ENCODE measurements at places on chromosomes 11 and 22.

- DNase-seq: no peak
Measured at GRCh38 chr11:129013737-129014475, 71.2 kb upstream of the TP53AIP1 start.

- no peak for DNase-seq
Measured at GRCh38 chr11:1305501-1306056, 3.9 kb downstream of the TOLLIP start.

DNA sequence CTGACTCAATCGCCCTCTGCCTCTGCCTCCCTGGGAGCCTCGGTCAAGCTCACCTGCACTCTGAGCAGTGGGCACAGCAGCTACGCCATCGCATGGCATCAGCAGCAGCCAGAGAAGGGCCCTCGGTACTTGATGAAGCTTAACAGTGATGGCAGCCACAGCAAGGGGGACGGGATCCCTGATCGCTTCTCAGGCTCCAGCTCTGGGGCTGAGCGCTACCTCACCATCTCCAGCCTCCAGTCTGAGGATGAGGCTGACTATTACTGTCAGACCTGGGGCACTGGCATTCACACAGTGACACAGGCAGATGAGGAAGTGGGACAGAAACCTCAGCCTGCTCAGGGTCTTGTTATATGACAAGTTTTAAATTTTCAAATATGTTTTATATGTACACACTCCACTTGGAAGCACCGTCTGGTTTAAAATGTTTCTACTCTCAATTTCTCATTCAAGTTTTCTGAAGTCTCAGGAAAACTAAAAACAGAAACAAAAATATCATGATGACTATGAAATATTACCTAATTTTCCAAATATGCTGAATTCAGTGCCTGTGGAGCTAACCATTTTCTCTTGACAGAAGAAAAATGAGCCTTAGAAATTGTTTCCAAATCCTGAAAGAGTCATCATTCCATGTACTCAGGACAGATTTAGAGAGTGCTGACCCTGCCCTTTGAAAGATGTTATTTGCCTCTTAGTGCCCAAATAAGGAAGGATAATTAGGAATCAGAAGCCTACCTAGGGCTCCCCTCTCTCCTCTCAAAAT is 48.8 kb upstream of the TOP3B start:
- no peak for DNase-seq

GRCh38 chr11:15878756-15879155 is 477.6 kb downstream of the SOX6 start:
- DNase-seq: no peak

DNA sequence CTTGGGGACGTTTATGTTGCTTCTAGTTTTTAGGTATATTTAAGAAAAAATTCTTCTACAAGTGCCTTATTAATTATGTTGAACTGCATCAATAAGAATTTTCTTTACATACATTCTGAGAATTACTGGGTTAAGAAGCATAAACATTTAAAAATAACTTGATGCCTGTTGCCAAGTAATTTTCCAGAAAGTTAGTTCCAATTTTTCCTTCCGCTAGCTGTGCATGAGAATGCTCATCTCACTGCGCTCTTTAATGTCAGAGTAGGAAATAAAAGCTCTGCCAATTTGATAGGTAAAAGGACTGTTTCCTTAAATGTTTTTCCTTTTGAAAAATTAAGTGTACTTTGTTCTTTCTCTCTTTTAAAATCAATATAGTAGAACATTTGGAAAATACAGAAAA is 113.1 kb upstream of the ZBED5 start:
- DNase-seq: no peak

DNA sequence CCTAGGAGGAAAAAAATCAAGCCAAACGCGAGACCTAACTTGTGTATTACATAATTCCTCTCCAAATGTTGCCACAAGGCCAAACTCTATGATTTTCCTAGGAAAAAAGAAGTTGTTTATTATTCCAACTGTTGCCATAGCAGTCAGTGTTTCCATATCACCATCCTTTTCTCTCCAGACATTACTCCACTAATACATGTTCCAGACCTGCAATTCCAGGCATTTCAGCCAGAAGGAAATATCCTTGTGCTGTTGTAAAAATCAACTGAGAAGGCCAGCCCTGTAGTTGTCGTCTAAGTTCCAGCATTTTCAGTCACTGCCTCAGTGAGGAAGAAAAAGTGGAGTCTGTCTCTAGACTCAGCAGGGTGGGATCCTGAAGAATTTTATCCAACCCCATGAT is 33.1 kb upstream of the PAMR1 start:
- DNase-seq: no peak

- peak; percentile 50 for DNase-seq
Measured at GRCh38 chr22:44024288-44024921, at the start of gene PARVB. PARVB (plus strand) TSS chr22:44024302; CDS start chr22:44024340, 38 bp downstream.

- DNase-seq: peak; percentile 73
Measured at GRCh38 chr22:24503137-24503842, 8.2 kb downstream of the UPB1 start.

GRCh38 chr11:125224391-125225021 is 60.0 kb downstream of the PKNOX2 start:
- no peak for DNase-seq

- no peak for DNase-seq
Measured at GRCh38 chr11:2763984-2764383, 64.2 kb upstream of the KCNQ1OT1 start.

DNA sequence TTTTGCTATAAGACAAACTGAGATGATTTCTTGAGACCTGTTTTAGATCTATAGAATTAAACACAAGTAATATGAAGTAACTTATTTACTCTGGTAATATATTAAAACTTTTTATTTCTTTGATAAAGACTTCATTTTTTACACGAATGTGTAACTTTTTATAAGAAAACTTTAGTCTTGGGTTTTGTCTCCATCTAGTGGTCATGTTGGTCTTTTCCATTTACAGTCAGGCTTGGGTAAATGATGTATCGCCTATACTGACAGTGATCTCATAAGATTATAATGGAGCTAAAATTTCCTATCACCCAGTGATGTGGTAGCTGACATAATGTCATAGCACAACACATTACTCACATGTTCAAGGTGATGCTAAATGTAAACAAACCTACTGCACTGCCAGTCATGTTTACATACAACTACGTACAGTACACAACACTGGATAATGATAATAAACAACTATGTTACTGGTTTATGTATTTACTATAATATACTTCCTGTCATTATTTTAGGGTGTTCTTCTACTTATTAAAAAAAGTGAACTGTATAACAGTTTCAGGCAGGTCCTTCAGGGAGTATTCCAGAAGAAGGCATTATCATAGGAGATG is 7.5 kb upstream of the C11orf97 start:
- DNase-seq: no peak

DNA sequence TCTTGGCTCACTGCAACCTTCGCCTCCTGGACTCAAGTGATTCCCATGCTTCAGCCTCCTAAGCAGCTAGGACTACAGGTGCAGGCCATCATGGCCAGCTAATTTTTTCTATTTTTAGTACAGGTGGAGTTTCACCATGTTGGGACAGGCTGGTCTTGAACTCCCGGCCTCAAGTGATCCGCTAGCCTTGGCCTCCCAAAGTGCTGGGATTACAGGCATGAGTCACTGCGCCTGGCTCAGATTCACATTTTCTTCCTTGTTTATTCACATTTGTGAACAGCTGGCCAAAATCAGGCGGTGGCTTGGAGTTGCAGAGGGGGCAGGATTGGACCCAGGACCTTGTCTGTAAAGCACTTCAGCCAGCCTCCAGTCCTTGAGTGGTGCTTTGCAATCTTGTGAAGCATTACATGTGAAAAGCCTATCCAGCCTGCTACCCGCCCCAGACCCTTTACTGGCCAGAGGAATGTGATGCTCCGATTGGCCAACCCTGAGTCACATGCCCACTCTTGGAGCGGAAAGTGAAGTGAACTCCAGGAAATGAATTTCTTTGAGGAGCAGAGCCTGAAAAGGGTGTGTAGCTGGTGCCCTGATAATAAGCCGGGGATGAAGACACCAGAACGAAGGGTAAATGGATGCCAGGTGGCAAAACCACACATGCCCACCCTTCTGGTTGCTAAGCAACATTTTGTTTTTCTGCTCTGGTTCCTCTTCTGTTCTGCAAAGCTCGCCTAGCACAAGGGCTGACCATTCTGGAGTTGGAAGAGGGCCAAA is 62.6 kb upstream of the PTPRJ start:
- no peak for DNase-seq

DNA sequence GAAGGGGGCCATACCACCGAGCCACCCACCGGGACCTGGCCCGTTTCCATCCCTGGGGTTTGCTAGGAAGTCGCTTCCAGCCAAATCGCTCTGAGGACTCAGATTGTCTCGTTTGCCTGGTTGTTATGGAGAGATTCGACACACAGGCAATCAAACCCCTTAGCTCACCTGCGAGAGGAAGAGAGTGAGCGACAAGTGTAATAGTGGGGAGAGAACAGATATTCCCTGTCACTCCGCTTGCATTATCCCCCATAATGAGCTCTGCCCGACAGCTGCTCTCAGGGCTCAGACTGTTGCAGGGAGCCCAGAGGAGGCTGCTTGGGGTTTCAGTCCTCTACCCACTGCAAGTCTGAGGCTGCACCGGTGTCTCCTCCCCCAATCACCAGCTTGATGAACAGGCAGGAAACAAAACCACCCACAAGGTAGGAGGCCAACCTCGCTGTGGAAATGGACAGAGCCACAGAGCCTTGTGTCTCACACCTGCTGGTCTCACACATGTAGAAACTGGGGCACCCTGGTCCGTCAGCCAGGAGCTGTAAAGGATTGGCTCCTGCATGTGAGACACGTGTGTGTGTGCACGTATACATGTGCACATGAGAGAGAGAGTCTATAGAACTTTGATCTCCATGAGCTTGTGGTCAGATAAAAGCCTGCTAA is 351.1 kb downstream of the BUD13 start:
- no peak for DNase-seq

DNA sequence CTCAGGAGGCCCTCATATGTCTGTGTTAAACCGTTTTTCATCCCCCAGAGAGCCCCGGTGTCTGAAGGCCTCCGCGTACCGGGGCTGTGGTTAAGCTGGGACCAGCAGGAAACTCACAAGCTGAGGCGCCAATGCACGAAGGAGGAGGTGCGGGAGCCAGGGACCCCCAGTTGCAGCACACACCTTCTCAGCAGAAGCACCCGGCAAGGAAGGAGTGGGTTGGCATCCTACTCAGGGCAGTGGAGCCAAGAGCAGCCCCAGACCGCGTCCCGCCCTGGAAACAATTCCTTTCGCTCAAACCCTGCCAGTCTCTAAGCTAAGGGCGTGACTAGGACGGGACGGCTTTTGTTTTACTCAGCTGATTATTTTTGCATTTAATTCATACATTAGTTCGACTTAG is 726.9 kb downstream of the BRD1 start:
- DNase-seq: no peak

DNA sequence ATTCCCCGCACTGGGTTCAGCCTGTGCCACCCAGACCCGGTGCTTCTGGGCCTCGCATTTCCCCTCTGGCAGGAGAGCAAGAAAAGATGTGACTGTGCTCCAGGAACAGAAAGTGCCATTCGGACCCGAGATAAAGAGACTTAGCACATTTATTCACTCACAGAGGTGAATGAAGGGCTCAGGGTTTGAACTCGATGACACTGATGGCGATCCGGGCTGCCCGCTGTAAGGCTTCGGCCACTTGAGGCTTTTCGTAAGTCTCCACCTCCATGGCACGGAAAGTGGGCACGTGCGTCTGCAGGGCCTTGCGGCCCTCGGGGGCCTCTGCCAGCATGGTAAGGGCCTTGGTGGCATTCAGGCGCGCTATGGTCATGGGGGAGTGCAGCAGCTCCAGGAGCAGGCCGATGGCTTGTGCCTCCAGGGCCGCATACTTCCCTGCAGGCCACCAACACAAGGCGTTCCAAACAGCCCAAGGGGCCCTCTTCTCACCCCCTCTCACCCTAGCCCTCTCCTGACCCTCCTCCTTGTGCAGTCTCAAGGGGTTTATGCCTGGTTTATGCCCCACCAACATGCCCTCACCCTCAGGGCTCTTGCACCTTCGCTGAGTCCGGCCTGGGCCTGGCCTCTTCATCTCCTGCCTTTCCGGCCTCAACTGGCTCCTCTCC is 10.9 kb upstream of the GNAZ start:
- DNase-seq: no peak

DNA sequence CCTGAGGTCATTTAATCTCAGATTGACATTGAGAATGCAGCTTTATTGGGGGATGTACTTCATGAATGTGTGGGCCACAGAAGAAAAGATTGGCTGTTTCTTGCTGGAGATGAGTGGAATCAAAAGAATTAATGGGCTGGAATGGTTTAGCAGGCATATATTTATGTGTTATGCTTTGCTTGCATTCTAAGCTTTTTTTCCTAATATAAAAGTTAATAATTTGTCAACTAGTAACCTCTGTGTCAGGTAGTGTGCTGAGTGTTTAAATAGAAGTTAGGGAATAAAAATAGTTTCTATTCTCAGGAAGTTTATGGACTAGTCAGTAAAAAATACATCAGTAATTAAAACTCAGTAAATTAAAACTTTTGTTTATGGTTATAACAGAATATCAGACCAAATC is 67.4 kb upstream of the PRODH start:
- DNase-seq: no peak

DNA sequence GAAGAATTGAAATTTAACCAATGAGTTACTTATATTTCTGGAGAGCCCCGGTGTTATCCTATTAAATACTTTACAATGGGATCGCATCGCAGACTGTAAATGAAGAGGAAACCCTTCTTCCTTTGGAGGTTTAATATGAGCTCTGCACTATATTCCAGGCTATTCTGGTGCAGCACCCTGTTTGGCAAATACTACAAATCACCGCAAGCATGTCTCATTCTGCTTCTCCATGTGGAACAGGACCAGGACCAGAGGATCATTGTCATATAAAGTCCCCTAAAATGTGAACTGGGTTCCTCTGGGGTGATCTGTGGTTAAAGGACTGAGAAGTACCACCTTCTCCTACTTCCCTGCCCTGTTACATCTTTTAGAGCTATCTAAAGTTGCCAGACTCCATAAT is 703.7 kb downstream of the DLG2 start:
- no peak for DNase-seq

GRCh38 chr11:8926236-8926635 is 6.5 kb downstream of the C11orf16 start:
- DNase-seq: no peak

DNA sequence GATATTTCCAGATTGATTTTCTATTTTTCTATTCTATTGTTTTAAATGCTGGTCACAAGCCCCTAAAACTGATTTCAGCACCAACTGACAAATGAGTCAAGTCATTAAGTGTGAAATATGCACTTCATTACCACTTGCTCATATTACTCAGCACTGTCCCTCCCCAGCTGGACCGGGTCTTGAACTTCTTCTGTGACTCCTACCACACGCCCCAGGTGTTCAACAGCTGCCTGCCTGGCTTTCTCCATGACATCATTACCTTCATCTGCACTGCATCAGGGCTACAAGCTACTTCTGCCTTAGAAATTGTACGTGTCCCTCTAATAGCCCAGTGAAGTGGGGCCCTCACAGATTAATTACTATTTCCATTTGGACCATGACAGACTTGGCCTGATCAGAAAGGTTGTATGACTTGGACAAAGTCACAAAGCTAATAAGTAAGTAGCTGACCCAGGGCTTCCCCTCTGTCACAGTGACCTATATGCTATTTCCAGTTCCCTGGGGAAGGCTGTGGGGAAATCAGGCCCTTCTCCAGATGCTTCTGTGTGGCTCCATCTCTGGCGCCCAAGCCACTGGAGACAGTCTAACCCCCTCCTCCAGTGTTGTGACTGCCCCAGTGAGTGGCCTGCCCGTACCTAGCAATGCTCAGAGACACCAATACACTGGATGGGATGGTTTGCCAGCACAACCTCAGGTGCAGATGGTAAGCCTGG is 18.1 kb downstream of the TBC1D10A start:
- peak; percentile 32 for DNase-seq

All from activated naive CD4-positive, alpha-beta T cell treated with anti-CD3 and anti-CD28 coated beads, Interleukin-2, amount 10 ng/mL, durations not matched to agents 7 days and 5 days (primary cell).